ENCODE measurements at places on chromosomes 16 and 17. TPM values are rescaled to one million over a fixed set of nuclear protein-coding genes. Genes with fewer than 3 reads are reported as not detected.

Gene GUCY2D
- not detected for total RNA-seq

GRCh38 chr16:67015313-67015731, 13.6 kb upstream of the CBFB start:
- peak; percentile 69 for DNase-seq

Gene ANKRD40CL
- not detected for total RNA-seq

Gene TBC1D3B
- 3.8 TPM for total RNA-seq

Gene AURKB
- total RNA-seq: 0.69 TPM

Gene PLD6
- total RNA-seq: 4.4 TPM

- DNase-seq: no peak
Measured at GRCh38 chr16:77675464-77676324, 46.6 kb upstream of the NUDT7 start.

GRCh38 chr17:36117505-36118382, 14.1 kb downstream of the CCL4 start:
- no peak for DNase-seq

Gene PIRT
- not detected for total RNA-seq

GRCh38 chr16:72727565-72727964, 320.4 kb downstream of the ZFHX3 start:
- no peak for DNase-seq

GRCh38 chr16:3038256-3038655, 1.5 kb upstream of the BICDL2 start:
- DNase-seq: no peak

GRCh38 chr16:23334950-23335349, 32.8 kb downstream of the SCNN1B start:
- DNase-seq: no peak

DNA sequence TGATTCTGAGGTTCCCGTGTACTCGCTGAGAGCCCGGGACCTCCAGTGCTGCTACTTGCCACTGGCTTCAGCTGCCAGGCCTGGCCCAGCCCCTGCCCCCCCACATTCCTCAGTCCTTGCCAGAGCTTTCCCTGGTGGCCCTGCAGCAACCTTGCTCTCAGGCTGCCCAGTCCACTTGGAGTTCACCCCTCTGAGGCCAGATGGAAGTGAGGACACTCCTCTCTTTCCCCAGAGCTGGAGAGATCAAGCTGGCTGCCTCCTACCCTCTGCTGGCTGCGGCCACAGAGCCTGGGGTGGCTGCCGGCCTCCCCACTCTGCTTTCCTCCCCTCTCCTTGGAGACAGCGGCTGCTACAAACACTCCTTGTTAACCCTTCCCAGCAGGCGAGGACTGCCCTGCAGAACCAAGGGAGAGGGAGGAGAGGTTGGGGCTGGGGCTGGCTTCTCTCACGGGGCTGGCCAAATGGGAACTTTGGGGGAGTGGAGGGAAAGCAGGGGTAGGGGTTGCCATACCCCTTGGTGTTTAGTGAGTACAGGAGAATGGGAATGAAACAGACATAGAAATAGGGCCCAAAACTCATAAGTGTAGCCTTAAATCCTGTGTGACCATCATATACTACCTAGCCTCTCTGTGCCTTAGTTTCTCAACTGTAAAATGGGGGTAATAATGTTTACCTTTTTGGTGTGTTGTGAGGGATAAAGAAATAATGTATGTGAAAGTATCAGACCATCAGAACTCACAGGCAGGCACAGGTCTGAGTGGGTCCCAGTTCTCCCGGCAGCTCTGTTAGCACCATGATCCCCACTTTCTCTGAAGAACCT, at the start of gene GAS2L2:
TSS of gene GAS2L2 (minus strand) at position 295 of the 820 bp plus-strand sequence. CDS start 389 bp downstream, outside the sequence.
- DNase-seq: no peak

- DNase-seq: no peak
Measured at GRCh38 chr17:68700421-68700820, 99.3 kb upstream of the FAM20A start.

Gene CBFA2T3
- 4.7 TPM for total RNA-seq

DNA sequence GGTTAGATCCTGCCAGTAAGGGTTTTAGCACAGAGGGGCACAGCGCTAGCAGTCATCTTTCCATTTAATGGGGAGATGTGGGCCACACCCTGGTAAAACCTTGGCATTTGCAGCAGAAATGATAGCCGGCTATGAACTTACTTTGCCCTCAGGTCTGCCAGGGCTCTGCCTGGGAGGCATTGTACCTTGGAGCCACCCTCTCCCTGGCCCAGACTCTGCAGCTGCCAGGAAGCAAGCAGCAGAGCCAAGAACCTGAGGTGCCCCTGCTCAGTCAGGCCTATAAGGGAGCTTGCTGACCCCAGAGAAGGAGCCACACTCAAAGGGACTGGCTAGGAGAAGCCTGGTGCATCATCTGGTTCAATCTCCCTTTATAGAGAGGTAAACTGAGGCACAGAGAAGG, 23.7 kb upstream of the PHF12 start:
- DNase-seq: no peak

Gene MYH8
- not detected for total RNA-seq

DNA sequence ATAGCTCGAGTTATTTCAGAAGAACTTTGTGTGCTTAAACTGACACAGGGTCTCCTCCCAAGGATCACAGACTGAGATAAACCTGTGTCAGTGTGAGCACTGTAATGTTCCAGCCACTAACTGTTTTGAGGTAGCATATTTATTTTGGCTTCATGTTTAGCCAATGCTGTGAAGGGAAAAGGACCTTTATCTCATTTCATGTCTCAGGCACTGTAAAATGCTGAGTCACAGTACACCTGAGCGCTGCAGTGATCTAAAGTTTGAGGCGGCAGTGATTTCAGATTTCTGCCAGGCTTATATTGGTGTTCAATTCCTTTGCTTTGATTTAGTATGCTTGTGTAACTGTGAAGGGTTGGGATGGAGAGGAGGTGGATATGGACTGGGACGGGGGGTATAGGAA, 3.1 kb upstream of the DNAJA2 start:
- no peak for DNase-seq

DNA sequence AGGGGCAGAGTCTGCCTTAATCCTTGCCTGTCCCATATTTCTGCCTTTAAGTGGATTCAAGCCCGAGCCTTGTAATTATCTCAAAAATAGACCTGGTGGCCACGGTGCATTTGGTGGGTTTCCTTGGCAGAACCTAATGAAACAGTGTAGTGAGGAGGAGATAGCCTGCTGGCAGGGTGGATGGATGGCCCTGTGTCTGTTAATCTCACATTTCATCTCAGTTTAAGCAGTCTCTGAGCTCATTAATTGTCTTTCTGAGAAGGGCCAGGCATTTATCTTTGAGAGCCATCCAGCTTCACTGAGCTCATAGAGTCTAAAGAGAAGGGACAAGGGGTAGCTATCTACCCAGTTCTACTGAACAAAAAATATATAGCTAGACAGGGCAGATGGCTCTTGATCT, 364.0 kb upstream of the EEF2KMT start:
- DNase-seq: no peak

DNA sequence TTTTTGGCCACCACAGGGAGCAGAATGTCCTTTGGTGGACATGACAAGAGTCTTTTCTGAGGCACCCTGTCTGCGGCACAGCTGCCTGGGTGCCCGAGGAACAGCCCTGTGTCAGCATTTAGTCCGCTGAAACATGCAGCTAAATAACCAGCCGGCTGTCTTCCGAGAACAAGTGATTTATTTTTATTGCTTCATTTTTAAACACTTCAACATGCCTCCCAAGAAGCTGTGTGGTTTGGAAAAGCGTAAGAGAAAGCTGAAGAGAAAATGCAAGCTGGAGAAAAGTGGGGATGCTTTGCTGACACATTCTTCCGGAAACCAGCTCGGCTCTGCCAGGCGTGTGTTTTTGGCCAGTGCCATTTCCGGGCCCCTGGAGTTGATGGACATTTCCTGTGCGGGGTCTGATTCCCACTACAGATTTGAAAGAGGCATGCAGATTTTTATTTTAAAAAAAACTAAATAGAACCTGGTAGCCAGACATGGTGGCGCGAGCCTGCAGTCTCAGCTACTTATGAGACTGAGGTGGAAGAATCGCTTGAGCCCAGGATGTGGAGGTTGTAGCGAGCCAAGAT, 94.7 kb downstream of the SEC14L1 start:
- peak; percentile 89 for DNase-seq

Gene KRTAP4-8
- not detected for total RNA-seq

DNA sequence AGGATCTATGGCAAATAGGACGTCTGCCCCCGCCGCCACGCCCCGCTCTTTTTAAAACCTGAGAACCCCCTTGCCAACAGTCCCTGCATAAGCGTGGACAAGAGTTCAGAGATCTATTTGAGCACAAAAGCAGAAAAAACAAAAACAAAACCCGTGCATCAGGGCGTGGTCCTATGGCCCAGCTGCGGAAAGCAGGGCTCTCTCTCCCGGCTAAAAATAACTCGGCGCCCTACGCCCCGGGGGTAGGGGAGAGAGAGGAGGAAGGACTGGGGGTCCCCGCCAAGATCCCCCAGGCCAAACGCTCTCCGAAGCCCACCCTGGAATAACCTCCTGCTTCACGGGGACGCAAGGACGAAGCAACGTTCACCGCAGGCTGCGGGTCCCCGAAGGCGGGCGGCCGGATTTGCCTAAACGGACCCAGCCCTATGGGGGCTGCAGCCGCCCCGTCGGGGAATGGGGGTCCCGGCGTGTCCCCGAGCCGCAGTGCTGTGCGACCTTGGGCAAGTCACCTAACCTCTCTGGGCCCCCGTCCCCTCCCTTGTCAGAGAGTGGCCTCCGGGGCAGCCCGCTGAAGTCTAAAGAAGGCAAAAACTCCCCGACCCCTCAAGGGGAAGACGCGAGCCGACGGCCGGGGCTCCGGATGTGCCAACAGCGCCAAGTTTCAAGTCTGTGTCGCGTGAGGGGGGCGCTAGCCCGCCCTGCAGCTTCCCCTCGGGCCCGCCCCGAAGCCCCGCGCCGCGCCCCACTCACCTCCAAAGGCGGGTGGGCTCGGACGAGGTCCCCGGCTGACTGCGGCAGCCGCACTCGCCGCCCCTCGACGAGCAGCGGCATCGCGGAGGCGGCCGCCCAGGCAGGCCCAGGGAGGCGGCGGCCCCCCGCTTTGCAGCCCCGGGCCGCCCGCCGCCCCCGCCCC, 477 bp downstream of the NTAN1 start:
- peak; percentile 82 for DNase-seq

- DNase-seq: no peak
Measured at GRCh38 chr16:53083119-53083518, 28.3 kb downstream of the CHD9 start.

- DNase-seq: no peak
Measured at GRCh38 chr17:21212826-21213637, 929 bp downstream of the TMEM11 start.

Gene SLC35G6
- not detected for total RNA-seq

Gene KIFC3
- 63.9 TPM for total RNA-seq

DNA sequence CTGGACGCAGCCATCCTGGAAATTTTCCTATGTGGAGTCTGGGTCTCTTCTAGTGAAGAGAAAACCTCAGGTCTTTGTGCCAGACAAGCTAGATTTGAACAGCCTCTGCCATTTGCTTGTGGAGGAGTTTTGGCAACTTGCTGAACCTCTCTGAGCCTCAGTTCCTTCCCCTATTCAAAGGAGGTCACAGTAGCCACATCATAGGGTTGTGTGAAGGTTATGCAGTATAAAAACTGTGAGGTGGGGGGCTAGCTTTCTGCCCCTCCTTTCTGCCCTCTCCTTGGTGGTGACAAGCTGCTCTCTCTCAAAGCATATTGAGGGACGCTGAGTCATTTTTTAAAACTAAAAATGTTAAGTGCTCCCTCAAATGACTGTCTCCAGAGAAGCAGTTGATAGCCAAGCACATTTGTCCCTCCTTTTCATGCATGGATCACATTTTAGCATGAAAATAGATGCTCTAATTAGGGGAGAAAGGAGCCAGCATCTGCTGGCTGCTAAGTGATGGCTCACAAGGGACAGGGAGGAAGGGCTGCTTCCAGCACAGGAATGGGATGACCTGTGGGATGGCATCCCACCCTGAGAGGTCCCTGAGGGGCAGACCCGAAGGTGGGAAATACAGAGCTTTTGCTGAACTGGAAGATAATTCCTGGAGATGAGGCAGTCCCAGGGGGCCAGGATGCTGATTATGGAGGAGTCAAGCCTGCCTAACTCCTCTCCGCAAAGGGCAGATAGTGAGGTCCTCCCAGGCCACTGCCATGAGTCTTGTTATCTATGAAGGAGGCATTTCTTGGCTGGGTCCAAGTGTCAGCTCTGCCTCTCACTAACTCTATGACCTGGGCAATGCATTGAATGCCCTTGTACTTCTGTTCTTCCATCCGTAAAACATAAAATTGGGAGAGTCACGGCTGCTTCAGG, 218.8 kb downstream of the RAB11FIP4 start:
- DNase-seq: peak; percentile 32

Gene RTN4RL1
- 4.3 TPM for total RNA-seq

DNA sequence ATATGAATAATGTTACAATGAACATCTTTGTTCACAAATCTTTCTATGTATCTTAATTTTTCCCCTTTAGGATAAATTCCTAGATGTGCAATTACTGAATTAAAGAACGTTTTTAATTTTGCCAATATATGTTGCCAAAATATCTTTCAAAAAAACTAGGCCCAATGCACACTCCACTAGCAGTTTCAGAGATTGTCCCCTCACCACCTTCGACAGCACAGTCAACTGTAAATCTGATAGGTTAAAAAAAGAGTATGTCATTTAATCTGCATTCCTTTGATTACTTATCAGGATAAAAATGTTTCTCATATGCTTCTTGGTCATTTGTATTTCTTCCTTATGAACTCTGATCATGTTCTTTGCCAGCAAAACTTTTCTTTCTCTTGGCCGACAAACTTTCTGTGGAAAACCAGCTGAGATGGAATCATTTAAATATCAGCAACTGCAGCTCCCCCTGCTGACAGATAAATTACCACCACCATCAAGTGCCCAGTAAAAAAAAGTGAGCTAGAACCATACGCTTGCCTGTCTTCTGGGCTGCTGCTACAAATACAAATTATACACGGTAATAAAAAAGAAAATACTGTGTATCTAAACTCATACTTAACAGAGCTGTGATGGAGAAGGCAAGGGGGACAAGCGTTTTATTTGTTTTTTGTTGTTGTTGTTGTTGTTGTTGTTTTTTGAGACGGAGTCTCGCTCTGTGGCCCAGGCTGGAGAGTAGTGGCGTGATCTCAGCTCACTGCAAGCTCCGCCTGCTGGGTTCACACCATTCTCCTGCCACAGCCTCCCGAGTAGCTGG, 19.6 kb upstream of the KANSL1 start:
- DNase-seq: no peak

Gene CLEC19A
- total RNA-seq: not detected

GRCh38 chr16:50202926-50203624, 50.0 kb downstream of the TENT4B start:
- no peak for DNase-seq

Gene KRT31
- not detected for total RNA-seq

Gene PRR35
- not detected for total RNA-seq

DNA sequence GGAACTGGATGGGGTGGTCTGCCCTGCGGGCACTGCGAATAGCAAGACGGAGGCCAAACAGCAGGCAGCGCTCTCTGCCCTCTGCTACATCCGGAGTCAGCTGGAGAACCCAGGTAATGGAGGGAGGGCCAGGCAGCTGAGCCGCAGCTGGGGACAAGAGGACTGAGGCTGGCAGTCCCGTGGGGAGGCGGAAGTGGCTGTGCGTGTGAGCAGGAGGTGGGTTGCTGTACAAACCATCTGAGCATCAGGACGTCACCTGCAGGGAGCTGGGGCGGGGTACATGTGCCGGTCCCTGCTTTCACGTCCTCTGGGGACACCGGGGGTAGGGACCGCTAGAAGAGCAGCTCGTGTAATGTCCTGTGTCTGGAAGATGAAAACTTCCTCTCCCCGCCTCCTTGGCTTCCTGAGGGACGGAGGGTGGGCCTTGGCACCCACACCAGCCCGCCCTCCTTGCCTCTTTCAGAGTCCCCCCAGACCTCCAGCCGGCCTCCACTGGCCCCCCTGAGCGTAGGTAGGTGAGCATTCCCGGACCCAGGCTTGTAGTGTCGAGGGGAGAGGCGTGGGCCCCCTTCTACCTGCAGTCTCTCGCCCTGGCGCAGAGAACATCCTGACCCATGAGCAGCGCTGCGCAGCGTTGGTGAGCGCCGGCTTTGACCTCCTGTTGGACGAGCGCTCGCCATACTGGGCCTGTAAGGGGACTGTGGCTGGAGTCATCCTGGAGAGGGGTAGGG, 3.7 kb downstream of the ADAD2 start:
- no peak for DNase-seq
